GM23248 (cell line): ENCODE measurements at places on chromosomes 1 and 21.
A peak's percentile ranks its signal among the peaks of the same experiment; 100 is the strongest.

GRCh38 chr1:109239409-109240068 lies 9.8 kb upstream of the CELSR2 start:
- DNase-seq = peak; percentile 67

- DNase-seq = no peak
Observed at GRCh38 chr1:4215391-4215790, 315.3 kb upstream of the C1orf174 start.

DNA sequence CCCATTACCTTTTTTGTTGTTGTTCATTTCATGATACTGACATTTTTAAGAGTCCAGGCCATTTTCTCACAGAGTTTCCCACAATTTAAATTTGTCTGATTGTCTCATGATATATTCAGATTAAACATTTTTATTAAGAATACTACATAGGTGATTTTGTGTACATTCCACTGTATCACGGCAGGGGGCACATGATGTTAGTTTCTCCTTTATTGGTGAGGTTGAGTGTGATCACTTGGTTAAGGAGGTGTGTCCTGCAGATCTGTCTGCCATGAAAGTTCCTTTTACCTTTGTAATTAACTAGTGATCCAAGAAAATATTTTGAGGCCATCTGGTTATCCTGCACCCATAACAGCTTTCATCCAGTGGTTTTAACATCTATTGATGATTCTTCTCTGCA lies 11.8 kb downstream of the RTCA start:
- peak; percentile 18 for DNase-seq

DNA sequence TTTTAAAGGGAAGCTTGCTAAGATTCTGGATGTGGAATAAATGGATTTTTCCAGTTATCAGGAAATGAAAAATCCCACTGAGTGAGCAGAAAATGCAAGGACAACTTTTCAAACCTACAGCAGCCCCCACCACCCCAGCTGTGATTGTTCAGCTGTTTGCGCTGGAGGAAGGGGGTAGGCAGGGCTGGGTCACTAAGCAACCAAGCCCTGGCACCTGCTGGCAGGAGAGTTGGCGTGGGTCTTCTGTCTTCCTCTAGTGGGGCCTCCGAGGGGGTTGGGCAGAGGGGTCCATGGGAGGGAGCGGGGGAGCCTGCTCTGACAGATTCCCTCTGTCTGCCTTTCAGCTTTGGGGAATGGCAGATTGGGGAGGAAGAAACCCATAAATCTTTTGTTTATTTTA lies 45.3 kb downstream of the EIF2D start:
- no peak for DNase-seq

- DNase-seq = no peak
Observed at GRCh38 chr1:78687315-78687714, 37.7 kb downstream of the IFI44 start.

DNA sequence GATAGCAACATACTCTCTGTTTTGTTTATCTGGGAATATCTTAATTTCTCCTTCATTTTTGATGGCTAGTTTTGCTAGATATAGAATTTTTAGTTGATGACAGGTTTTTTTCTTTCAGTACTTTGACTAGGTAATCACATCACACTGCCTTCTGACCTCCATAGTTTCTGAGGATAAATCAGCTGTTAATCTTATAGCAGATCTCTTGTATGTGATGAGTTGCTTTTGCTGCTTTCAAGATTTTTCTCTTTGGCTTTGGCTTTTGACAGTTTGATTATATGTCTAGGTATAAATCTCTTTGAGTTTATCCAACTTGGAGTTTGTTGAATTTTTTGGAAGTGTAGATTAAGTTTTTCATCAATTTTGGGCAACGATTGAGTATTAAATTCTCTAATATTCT lies 142.6 kb downstream of the ZNF644 start:
- peak; percentile 43 for DNase-seq

- peak; percentile 50 for DNase-seq
Observed at GRCh38 chr1:241411056-241411775, 54.2 kb upstream of the RGS7 start.

GRCh38 chr1:227010645-227011044 lies 70.6 kb downstream of the COQ8A start:
- no peak for DNase-seq
